CD8-positive, alpha-beta memory T cell (primary cell): ENCODE measurements at places on chromosomes 5 and 9.

DNA sequence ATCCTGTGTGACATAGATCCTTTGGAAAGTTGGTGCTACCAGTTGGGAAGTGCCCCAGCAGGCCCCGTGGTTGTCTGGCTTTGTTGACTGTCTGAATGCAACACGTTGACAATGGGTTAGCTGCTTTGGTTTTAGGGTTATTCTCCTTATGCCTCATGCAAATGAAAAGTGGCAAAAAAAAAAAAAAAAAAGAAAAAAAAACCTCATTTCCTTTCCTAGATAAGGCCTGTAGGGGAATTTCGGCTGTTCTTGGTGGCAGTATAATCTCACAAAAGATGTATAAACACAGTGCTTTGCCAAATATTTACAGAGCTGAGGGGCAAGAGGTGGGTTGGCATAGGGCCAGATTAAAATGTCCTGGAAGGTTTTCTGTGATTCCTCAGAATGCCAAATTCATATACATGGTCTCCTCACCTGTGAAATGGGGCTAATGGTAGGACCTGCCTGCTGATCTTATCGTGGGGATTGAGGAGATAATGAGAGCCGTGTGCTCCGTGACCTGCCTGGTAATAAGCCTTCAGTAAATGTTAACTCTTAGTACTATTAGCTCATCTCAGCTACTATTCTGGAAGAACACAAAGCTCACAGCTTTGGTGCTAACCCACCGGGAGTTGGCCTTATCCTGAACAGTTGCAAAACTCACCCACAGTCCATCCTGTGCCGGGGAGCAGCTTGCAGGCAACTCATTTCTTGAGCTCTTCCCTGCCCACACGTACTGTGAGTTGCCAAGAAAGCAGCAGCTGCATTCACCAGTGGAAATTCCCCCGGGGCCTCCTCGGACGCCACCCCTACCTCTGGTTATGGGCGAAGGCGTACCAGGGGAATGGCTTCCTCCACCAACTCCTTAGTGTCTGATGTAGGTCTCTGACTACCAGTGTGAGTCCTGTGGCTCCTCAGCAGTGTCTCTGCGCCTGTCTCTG is 220.3 kb downstream of the NR3C1 start:
- DNase-seq, result no peak

DNA sequence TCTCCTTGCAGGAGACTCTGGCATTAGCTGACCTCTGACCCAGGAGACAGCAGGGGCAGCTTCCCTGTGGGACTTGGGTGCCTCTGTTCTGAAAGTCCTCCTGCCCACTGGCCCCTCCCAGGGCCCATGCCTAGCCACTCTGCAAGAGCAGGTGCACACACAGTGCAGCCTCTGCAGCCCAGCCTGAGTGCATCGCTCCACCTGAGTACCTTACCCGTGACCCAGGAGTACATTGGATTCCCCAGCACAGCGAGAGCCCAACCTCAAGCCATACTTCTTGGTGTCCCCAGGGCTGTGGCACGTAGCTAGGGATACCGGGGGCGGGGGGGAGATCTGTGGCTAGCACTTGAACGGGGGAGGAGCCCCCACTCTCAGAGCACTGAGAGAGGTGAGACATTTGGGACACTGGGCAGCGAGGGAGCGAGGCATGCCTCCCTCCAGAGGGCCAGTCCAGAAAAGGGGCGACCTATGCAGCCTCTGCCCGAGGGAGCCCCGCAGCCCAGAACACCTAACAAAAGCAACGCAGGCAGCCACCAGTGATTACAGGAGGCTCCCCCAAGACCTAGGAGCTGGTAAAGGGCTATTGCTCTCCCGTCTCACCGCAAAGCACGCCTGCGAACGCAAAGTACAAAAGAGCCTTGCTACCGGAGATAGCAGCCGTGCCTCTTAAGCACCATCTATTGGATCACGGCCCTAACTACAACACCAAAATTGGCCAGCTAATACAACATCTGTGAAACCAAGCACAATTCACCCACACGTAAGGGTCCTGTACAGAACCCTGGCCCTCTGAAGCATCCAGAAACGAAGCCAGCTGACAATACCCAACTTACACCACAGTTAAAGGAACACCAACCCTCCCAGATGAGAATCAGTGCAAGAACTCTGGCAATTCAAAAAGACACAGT is 826 bp upstream of the PRDM9 start:
- no peak for DNase-seq

DNA sequence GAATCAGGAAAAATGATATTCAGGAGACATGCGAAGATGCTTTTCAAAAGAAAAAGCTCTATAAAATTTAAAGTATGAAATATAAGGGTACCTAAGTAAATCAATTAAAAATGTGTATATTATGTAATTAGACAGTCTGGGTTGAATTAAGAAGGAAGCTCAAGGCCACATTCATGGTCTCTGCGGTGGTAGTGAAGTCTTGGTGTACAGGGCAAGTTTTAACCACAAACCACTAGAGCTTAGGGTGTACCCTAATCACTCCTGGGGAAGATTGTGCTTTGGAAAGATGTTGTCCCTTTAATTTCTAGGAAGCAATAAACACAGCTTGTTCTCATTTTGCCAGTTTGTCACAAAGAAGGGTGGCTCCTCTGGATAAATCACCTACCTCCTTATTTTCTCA is 287.2 kb upstream of the ZNF608 start:
- DNase-seq, result no peak

GRCh38 chr9:136558373-136558772 is 12.5 kb upstream of the NOTCH1 start:
- DNase-seq, result no peak

DNA sequence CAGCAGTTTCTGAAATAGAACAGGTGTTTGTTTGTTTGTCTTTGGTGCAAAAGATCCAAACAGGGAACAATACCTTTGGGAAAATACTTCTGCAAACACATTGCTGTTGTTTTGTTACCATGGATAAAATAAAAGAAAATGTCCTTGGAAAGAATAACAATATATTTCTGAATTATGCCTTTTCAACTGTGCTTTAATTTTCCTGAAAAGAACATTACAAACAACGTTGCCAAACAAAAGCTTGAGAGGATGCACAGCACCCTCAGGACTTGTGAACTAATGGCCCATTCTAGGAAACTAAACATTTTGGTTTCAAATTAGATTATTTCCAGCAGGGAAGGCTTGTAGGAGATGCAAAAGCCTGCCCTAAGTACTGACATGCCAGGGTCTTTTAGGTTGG is 967.2 kb downstream of the TLE4 start:
- DNase-seq, result no peak
